NCI-H1417 (cell line): ENCODE measurements at places on chromosomes 4 and X.

- DNase-seq, result no peak
These were observed 36.7 kb upstream of the CXXC4 start for GRCh38 chr4:104531390-104531789.

- no peak for DNase-seq
These were observed 31.2 kb downstream of the SLC2A9 start for GRCh38 chr4:9989918-9990635.

GRCh38 chr4:62490635-62491034 lies 1290.5 kb downstream of the ADGRL3 start:
- no peak for DNase-seq

GRCh38 chr4:153520801-153521329 lies 54.7 kb downstream of the TMEM131L start:
- no peak for DNase-seq

DNA sequence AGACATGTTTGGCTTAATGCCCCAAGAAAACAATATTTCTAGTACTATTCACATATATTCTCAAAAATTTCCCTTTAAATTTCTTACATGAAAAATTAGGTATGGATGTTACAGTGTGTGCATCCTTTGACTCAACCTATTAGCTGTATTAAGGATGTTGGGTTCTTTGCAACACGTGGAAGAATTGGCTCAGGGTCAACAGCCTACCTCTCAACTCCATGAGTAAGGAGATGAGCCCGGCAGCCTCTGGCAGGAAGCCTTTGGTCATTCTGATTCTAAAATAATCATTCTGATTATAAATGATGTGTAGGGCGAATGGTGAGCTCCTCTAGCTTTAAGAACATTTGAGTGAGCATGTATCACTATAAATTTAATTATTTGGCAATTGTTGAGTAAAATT lies 148.0 kb upstream of the WDFY3 start:
- DNase-seq, result no peak

- no peak for DNase-seq
These were observed 133.3 kb upstream of the MAGEB16 start for GRCh38 chrX:35664833-35665232.

DNA sequence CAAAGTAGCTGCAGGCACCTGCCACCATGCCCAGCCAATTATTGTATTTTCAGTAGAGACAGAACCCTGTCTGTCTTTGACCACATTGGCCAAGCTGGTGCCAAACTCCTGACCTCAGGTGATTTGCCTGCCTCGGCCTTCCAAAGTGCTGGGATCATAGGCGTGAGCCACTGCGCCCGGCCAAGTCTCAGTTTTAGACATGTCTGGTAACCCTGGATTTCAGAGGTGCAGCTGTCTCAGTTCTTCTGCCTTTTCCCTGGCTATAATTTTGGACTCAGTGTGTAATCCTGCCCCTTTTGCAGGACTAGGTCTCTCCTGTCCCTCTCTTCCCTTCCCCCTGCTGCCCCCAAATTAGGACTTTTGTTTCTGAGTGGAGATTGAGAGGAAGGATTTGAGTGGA lies 46.6 kb downstream of the FAM193A start:
- DNase-seq, result no peak

GRCh38 chr4:86497980-86498862 lies 95.9 kb upstream of the PTPN13 start:
- peak; percentile 70 for DNase-seq
